Esophagus squamous epithelium (tissue), 5 donors: ENCODE measurements at places on chromosomes 2 and 18. TPM values are rescaled to one million over a fixed set of nuclear protein-coding genes. Genes with fewer than 3 reads are reported as not detected.

GRCh38 chr2:5777131-5777535 lies 84.9 kb downstream of the SOX11 start:
- DNase-seq, result no peak
- no peak overlapping the region for H3K27ac ChIP-seq
- H3K4me3 ChIP-seq, result no peak overlapping the region
- H3K36me3 ChIP-seq, result no peaks in the 10 kb centered on the region
- H3K4me1 ChIP-seq, result no peaks in the 10 kb centered on the region

- no peaks in the 10 kb centered on the region for H3K4me1 ChIP-seq
- no peaks in the 10 kb centered on the region for H3K36me3 ChIP-seq
- H3K27ac ChIP-seq, result no peak overlapping the region
Observed at GRCh38 chr2:110167326-110168000, 37.4 kb downstream of the NPHP1 start.

DNA sequence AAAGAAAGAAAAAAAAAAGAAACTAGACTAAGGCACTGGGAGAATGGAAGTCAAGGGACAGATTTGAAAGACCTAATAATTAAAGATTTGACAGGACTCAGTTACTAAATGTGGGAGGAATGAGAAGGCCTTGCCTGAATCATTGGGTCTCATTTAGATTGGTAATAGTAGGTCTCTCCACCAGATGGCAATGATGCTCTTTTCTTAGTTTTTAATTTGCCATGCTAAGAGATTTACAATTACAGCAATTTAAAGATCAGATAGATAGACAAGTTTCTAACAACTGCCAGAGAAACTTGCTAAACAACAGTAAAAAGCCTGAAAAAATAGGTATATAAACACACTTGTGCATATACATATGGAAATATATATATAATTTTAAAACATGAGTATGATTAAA lies 153.0 kb downstream of the TMEM247 start:
- H3K27me3 ChIP-seq, result no peaks in the 10 kb centered on the region
- no peak overlapping the region for H3K27ac ChIP-seq
- no peaks in the 10 kb centered on the region for H3K4me1 ChIP-seq
- DNase-seq, result no peak

GRCh38 chr2:149857344-149857743 lies 269.8 kb upstream of the MMADHC start:
- H3K4me1 ChIP-seq, result no peaks in the 10 kb centered on the region
- no peaks in the 10 kb centered on the region for H3K36me3 ChIP-seq

DNA sequence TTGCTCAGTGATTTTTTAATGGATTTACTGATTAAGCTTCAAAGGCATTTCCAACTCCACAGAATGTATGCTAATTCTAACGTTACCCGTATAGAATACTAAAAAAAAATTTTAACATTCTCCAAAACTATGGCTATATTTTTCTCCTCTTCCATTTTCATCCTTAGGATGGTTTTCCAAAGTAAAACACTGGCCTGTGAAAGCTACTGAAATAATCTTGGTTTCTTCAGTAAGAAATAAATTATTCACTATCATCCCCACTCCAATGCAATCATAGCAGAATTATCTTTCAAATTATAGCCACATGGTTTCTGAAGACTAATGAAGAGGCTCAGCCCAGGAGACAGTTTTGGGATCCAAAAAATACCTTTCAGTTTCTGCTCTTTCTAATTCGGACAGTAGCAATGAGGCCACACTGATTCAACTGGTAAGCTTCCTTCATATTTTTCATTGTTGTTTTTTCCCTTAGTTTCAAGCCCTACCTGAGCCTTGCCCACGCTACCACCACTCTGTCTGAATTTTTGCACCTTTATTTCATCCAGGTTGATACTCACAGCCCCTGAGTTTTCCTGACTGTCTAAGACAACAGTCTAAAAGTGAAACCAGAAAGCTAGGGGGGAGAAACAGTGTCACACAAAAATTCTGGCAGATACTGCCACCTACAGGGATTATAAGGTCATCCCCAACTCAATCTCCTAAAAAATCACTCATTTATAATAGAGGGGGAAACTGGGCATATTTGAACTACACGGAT lies 887.9 kb downstream of the NRXN1 start:
- H3K4me3 ChIP-seq, result peak overlapping the region; percentile 10
- H3K27me3 ChIP-seq, result no peaks in the 10 kb centered on the region
- peak overlapping the region; percentile 27 for H3K27ac ChIP-seq
- H3K4me1 ChIP-seq, result no peaks in the 10 kb centered on the region

- no peak overlapping the region for H3K27ac ChIP-seq
- no peak for DNase-seq
- no peak overlapping the region for H3K4me3 ChIP-seq
Observed at GRCh38 chr2:175414882-175415487, 233.5 kb upstream of the ATP5MC3 start.

DNA sequence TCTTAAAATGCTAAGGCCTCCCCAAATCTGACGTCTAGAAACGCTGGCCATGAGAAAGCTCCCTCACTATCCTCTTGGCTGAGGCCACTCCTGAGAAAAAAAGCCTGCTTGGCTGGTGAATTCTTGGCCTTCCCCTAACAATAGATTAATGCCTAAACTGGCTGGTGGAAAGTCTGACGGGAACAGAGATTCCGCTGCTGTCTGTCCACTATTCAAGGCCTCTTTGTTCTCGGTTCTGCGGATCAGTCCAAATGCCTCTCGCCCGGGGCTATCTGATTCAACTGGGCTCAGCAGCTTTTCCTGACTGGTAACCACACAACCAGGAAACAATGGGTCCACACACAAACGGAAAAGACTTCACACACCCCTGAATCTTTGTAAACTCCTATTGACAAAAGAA lies 27.2 kb downstream of the PXDN start:
- H3K36me3 ChIP-seq, result no peaks in the 10 kb centered on the region
- peak overlapping the region; percentile 79 for H3K27ac ChIP-seq
- H3K27me3 ChIP-seq, result no peaks in the 10 kb centered on the region
- DNase-seq, result no peak
- H3K4me3 ChIP-seq, result no peak overlapping the region
- peaks cover 30% of the 10 kb centered on the region for H3K4me1 ChIP-seq

GRCh38 chr18:45663403-45664045 lies 48.2 kb downstream of the SLC14A2 start:
- H3K4me1 ChIP-seq, result peaks cover 11% of the 10 kb centered on the region
- no peaks in the 10 kb centered on the region for H3K36me3 ChIP-seq
- DNase-seq, result no peak
- H3K4me3 ChIP-seq, result no peak overlapping the region
- H3K27ac ChIP-seq, result no peak overlapping the region

GRCh38 chr2:109261906-109262631 lies 133.1 kb downstream of the SH3RF3 start:
- H3K36me3 ChIP-seq, result no peaks in the 10 kb centered on the region
- H3K4me1 ChIP-seq, result peaks cover 65% of the 10 kb centered on the region
- DNase-seq, result no peak
- H3K27ac ChIP-seq, result no peak overlapping the region
- no peak overlapping the region for H3K4me3 ChIP-seq

DNA sequence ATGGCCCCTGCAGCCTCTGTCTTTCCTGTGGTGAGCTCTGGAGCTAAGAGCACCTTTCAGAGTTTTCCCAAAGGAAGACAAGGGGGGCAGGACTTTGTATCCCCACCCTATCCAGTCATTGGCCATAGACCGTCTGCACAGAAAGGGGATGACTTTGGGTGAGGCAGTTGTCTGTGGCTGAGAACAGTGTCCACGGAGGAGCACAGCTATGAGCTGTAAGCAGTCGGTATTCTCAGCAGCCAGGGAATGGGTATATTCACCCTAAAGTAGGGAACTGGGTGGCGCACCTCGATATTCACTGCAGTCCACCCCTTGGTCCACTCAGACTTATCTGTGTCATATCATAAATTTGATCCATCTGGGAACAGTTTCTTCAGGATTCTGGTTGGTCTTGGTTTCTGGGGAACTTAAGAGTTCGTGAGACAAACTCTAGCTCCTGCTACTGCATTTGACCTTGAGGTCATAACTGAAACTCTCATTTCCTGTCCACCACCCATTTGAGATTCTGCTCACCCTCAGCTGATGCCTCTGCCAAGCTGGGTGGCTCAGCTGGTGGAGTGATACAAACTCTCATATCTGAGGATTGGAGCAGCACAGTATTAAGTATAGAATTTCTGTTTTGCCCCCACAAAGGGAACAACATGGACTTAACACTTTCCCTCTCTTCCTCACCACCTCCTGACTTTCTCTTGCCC lies 45.2 kb upstream of the SCG2 start:
- no peaks in the 10 kb centered on the region for H3K4me1 ChIP-seq
- no peak for DNase-seq
- no peak overlapping the region for H3K4me3 ChIP-seq

GRCh38 chr18:30754846-30755245 lies 287.7 kb downstream of the DSC3 start:
- no peak overlapping the region for H3K4me3 ChIP-seq
- no peaks in the 10 kb centered on the region for H3K27me3 ChIP-seq
- no peak overlapping the region for H3K27ac ChIP-seq
- no peaks in the 10 kb centered on the region for H3K4me1 ChIP-seq
- no peaks in the 10 kb centered on the region for H3K36me3 ChIP-seq

DNA sequence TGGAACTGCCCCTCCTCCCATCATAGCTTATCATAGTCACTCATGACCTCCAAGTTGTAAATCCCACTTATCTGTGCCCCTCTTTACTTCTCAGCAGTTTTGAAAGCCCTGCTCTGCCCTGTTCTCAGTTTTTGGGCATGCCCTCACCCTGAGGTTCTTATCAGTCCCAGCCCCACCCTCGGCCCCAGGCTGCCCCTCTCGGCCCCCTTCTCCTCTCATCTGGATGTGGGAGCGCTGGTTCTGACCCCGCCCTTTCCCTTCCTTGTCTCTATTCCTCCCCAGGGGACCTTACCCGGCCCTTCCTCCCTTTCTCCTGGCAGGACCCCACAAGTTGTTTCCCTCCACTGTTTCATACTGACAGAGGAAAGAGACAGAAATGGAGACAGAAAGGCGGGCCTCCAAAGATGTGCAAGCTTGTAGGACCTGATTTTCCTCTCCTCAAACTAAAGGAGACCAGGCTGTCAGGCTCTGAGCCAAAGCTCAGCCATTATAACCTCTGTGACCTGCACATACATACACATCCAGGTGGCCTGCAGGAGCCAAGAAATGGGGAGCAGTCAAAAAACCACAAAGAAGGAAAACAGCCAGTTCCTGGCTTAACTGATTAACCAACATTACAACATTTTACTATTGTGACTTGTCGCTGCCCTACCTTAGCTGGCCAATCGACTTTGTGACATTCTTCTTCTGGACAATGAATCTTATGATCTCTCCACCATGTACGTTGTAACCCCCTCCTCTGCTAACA lies 171.0 kb upstream of the HS6ST1 start:
- peaks cover 21% of the 10 kb centered on the region for H3K4me1 ChIP-seq
- no peaks in the 10 kb centered on the region for H3K27me3 ChIP-seq
- peak overlapping the region; percentile 55 for H3K27ac ChIP-seq
- H3K4me3 ChIP-seq, result no peak overlapping the region

- H3K36me3 ChIP-seq, result no peaks in the 10 kb centered on the region
- H3K27me3 ChIP-seq, result no peaks in the 10 kb centered on the region
- no peak overlapping the region for H3K4me3 ChIP-seq
- peak overlapping the region; percentile 50 for H3K27ac ChIP-seq
- no peak for DNase-seq
- peaks cover 70% of the 10 kb centered on the region for H3K4me1 ChIP-seq
Observed at GRCh38 chr2:64328415-64328722, 125.6 kb upstream of the LGALSL start.

GRCh38 chr2:98518101-98518500 lies 73.4 kb downstream of the INPP4A start:
- H3K4me3 ChIP-seq, result no peak overlapping the region
- H3K4me1 ChIP-seq, result peaks cover 39% of the 10 kb centered on the region
- no peak overlapping the region for H3K27ac ChIP-seq
- DNase-seq, result no peak

DNA sequence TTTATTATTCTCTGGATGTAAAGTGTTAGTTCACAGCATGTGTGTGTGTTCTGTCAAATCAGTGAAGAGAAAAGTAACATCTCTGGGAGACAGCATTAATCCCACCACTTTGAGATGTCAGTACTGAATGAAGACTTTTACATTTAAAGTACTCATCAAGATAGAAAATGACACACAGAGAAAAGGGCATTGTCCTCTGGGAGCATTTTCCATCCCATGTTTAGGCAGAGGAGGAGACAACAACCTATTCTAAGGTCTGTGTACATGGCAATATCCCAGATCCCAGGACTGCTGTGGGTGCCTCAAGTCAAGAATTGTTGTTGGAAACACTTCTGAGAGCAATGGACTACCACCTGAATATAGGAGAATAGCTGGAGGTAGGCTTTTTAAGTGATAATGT lies 201.5 kb downstream of the PPP1R1C start:
- DNase-seq, result no peak
- H3K27me3 ChIP-seq, result no peaks in the 10 kb centered on the region
- H3K27ac ChIP-seq, result no peak overlapping the region
- H3K4me3 ChIP-seq, result no peak overlapping the region
- no peaks in the 10 kb centered on the region for H3K36me3 ChIP-seq

- peak overlapping the region; percentile 89 for H3K4me3 ChIP-seq
- H3K27me3 ChIP-seq, result no peaks in the 10 kb centered on the region
- no peaks in the 10 kb centered on the region for H3K36me3 ChIP-seq
Observed at GRCh38 chr2:177391822-177392372, 676 bp upstream of the AGPS start.

- no peaks in the 10 kb centered on the region for H3K36me3 ChIP-seq
- no peak overlapping the region for H3K27ac ChIP-seq
- H3K4me1 ChIP-seq, result no peaks in the 10 kb centered on the region
- H3K27me3 ChIP-seq, result no peaks in the 10 kb centered on the region
- no peak overlapping the region for H3K4me3 ChIP-seq
- DNase-seq, result no peak
Observed at GRCh38 chr2:210792000-210792399, 235.6 kb downstream of the CPS1 start.

DNA sequence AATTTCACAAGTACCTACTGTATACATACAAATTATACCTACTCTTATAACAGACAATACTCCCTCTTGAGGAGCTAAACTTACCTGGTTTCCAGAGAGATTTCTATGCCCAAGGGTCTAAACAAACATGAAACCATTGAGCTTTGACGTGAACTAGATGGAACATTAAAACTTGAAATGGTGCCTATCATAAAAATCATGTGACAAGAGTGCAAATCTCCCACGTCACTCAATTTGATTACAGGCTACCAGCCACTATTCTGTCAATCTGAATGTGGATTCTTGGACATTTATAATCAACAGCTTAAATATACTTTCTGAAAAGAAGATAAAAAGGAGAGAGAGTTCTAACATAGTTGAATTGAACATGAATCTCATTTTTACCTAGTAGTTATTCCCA lies 297.1 kb upstream of the SESTD1 start:
- DNase-seq, result no peak
- no peaks in the 10 kb centered on the region for H3K4me1 ChIP-seq
- no peak overlapping the region for H3K4me3 ChIP-seq
- no peak overlapping the region for H3K27ac ChIP-seq
- no peaks in the 10 kb centered on the region for H3K36me3 ChIP-seq
- H3K27me3 ChIP-seq, result no peaks in the 10 kb centered on the region

The GCKR gene
- total RNA-seq, result 0.21 TPM

The CCDC85A gene
- 0.61 TPM for total RNA-seq

The CGREF1 gene
- total RNA-seq, result 4.6 TPM

The HOXD1 gene
- not detected for total RNA-seq

The FAM110C gene
- total RNA-seq, result 59.1 TPM

The SERPINB4 gene
- 309 TPM for total RNA-seq

The UNC80 gene
- total RNA-seq, result 0.19 TPM

The LTBP1 gene
- total RNA-seq, result 19.2 TPM

The DYNAP gene
- 38.5 TPM for total RNA-seq

The ASPRV1 gene
- total RNA-seq, result 0.18 TPM

The ACOXL gene
- total RNA-seq, result not detected
